Activated CD8-positive, alpha-beta memory T cell treated with anti-CD3 and anti-CD28 coated beads for 48 hours (primary cell): ENCODE measurements at places on chromosomes 16 and 17.

GRCh38 chr16:67415872-67416793 is at the start of gene ZDHHC1:
ZDHHC1 (minus strand) TSS chr16:67416477; CDS start chr16:67407775, 8,702 bp downstream.
- DNase-seq: no peak

DNA sequence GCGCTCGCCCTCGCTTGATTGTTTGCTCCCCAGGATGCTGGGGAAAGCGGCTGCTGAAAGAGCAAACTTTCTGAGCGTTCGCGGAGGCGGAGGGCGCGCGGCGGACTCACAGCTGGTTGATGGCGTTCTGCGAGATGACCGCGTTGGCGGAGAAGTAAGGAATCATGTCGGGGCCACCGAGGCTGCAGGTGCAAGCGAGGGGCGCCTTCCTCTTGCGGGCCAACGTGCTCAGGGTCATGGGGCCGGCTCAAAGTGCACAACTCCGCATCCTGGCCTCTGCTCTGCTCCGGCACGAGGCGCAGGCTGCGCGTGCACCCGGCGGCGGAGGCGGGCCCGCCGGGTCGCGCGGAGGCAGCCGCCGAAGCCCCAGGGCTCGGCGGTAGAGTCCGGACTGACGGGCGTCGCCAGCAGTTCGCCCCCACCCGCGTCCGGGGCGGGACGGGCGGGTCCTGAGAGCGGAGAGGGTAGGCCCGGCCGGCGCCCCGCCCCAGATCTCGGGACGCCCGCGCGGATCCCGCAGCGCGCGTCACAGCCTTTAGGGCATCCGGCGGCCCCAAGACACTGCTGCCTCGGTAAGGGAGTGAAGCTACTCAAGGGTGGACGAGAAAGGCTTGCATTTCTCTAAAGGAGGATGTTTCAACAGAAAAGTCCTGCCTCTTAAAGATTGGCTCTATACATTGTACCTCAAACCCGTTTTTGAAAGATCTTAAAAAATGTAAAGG is 138.5 kb upstream of the CORO6 start:
- peak; percentile 67 for DNase-seq

GRCh38 chr16:87436225-87437172 is 44.4 kb downstream of the MAP1LC3B start:
- no peak for DNase-seq

- DNase-seq: no peak
Observed at GRCh38 chr17:258045-258734, 76.7 kb upstream of the DOC2B start.

- DNase-seq: no peak
Observed at GRCh38 chr16:76265434-76266045, 11.7 kb upstream of the CNTNAP4 start.

GRCh38 chr16:86608301-86608747 is 30.0 kb downstream of the FOXL1 start:
- DNase-seq: no peak

DNA sequence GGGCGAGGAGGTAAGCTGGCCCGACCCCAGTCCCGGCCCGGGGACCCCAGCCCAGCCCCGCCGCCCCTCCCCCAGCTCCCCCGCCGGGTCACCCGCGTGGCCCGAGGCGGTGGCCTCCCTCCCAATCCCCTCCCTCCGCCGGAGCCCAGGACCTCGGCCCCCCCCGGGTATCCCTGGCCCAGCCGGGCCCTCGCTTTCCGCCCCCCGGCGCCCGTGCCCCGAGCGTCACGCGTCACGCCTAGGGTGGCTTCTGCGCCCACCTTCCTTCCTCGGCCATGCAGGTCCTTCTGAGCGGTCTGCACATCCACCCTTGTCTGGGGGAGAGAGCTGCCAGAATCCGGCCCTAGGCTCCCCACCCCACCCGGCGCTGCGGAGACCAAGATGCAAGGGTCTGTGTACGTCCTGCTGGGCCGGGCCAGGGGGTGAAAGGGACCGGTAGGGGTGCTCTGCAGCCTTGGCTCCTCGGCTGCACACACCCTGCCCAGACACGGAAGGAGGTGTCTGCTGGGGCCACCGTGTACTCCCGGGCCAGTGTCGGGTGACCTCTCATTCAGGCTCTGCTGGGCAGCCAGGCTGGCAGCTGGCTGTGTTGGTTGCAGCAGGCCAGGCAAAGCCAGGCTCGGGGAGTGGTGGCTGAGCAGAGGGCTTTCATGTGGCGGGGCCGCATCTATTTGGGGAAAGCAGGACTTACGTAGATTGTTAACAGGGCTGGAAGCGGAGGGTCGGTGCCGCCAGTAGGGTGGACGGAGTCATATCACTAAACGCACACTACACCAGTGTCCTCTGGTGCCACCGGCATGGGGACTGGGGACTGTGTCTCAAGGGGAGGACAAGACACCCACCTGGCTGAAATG is 754 bp downstream of the RAB11FIP4 start:
- no peak for DNase-seq

DNA sequence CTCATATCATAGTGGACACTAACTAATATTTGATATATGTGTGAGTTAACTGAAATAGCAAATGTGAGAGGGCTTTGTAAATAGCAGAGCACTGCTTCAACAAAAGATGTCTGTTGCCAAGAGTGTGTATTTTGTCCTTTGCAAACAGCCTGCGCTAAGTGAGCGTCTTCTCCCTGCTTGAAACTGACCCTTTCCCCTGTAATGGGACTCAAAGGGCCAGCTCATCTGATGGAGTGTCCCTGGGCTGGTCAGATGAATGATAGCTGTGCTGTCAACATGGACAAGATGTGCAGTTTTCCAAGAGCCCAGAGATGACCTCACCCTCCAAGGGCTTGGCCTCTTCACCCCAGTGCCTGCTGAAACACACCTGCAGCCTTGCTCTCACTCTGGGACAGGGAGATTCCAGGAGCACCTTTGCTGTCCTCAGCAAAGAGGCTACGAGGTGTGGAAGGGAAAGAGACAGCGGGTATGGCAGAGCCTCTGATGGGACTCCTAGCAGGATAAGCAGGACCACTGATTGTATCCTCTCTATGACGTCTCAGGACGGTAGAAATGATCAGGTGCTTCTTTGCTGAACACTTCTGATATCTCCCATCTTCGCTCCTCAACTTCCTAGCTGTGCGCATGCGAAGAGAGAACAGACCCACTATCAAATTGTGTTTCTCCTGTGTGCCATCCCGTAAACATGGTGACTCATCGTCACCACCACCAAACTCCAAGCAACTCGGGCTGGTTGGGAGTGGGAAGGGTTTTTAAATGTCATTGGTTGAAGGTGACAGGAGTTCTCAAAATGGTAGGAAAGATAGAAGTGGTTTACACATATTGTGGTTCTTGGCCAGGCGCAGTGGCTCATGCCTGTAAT is 35.8 kb upstream of the TBX2 start:
- DNase-seq: no peak

DNA sequence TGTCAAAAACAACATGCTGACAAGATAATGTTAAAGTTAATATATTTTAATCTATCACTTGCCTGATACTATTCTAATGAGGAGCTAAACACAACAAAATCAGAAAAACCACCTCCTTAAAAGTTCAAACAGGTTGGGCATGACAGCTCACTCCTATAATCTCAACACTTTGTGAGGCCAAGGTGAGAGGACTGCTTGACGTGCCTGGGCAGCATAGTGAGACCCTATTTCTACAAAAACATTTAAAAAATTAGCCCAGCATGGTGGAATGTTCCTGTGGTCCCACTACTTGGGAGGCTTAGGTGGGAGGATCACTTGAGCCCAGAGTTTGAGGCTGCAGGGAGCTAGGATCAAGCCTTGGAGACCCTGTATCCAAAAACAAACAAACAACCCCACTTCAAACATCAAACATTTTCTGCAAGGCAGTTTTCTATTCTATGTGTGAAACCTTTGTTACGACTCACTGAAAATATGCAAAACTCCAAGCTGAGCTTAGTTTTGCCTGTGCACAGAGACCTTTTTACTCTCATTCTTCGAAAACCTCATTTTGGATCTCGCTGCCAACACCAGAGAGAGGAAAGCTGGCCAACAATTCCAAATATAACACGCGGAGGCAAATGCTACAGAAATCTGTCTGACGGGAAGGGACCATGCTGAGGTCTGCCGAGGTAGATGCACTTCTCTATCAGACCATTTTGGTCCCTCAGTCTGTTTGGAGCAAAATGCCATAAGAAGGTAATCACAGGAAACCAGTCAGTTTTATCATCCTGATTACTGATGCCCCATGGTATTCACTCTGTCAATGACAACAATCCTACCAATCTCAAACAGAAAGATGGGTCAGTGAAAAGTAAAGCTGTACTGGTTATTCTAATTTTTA is 6.2 kb downstream of the PHF12 start:
- no peak for DNase-seq

DNA sequence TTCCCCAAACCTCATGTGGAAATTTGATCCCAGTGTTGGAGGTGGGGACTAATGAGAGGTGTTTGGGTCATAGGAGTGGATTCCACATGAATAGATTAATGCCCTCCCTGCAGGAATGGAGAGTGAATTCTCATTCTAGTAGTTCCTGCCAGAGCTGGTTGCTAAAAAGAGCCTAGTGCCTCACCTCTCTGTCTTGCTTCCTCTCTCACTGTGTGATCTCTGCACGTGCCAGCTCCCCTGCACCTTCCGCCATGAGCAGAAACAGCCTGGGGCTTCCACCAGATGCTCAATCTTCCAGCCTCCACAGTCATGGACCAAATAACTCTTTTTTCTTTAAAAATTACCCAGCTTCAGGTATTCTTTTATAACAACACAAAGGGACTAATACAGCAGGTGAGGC is 72.9 kb upstream of the CLEC3A start:
- DNase-seq: no peak

- no peak for DNase-seq
Observed at GRCh38 chr17:14306596-14306995, 5.7 kb downstream of the HS3ST3B1 start.

DNA sequence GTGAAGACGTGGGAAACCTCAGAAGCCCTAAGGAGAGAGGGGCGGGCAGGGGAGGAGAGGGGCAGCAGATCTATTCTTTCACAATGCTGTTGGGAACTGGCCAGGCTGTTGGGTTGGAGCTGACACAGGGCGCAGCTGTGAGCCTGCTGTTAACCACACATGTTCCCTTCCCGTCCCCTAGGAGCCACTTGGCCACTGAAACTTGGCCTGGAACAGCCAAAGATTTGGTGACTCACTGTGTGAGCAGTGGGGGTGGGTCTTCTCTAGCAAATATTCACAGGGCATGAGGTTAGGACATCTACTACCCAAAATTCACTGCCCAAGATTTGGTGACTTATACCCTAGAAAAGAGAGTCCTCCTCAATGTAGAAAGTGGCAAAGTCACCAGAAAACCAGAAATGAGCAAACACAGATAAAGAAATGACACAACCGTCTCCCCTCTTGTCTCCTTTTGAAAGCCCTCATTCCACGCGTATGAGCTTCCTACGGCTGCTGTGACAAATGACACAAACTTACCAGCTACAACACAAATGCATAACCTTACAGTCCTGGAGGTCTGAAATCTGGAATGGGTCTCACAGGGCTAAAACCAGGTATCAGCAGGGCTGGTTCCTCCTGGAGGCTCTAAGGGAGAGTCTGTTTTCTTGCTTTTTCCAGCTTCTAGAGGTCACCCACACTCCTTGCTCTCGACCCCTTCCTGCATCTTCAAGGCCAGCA is 6.3 kb downstream of the TBC1D16 start:
- DNase-seq: no peak

DNA sequence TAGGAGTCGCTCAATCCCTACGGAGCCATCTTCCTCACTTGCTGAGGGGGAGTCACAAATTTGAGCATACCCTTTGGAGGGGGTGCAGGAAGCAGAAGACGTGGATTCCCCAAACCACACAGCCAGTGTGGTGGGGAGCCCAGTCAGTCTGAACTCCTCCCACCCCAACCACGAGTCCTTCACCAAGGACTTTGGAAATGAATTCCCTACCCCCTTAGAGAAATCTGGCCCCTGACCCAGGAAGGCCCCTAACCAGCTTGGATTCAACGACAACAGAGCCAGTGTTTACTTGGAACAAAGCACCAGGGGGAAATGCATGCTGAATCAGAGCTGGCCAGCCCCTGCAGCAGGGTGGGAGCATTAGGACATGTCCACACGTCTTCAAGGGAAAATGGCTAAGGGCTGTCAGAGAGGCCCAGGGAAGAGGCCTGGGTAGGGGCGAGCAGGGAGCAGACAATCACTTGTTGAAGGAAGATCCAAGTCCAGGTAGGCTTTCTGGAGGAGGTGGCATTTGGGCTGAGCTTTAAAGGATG is 5.5 kb upstream of the TMEM92 start:
- DNase-seq: no peak

DNA sequence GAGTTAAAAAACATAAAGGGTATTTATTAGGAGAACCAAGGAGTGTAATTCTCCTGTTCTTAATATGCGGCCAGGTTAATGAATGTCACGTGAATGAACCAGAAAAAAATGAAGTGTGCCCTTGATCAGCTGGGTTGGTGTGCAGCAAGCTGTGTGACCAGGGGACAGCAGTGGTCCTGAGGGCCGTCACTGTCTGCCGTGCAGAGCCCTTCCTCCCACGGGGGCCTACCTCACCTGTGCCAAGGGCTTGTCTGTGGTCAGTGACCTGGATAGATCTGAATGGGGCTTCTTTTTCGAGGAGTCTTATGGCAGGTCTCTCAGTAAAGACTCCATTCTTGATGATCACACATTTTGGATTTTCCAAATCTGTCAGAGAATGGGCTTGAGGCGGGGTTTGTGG is 17.7 kb upstream of the STH start:
- DNase-seq: no peak

- DNase-seq: no peak
Observed at GRCh38 chr16:79980650-79981521, 380.3 kb upstream of the MAF start.

DNA sequence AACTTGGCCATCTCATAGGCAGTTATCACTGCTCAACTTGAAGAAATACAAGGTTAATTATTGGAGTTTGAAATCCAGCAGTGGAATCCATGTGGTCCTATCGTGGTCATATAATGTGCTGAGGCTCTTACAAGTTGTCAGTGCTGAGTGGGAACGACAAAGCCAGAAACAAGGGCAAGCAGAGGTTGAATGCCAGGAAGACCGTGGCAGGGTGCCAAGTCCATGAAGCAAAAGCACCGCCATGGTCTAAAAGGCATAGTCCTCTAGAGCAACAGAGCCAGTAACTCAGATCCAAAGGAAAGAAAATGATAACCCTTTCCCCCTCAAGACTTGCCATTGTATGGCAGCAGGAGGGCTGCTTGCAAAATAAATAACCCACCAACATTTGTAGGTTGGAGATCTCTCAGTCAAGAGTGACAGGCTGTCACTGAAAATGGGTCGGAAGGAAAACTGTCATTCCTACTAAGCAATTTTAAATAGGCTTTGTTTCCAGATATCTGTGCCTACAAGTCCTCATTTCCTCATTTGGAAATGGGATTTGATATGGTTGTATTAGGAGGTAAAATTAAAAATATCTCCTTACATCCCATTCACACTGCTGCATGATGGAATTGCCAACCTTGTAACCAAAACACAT is 36.4 kb upstream of the HSBP1 start:
- no peak for DNase-seq

DNA sequence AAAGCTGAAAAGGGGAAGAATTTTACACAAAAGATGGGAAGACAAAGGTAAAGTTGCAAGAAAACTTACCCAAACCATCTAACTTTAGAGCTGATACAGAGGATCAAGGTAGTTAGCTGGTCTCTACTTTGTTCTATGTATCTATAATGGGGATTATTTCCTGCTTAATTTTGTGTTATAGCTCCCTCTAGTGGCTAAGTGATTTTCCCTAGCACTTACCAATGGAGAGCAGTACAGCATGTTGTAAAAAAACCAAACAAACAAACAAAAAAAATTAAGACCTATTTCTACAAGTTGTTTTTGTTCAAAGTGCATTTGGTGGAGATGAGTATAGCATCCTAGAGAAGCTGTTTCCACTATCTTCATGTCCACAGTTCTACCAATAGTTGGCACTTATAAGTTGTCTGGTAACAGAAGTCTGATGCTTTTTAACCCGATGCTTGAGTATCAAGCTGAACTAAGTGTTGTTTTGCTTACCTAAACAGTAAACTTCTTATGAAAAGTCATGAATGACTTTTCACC is 7.5 kb downstream of the SRSF1 start:
- DNase-seq: no peak

- no peak for DNase-seq
Observed at GRCh38 chr17:81387100-81388090, 7.9 kb upstream of the BAHCC1 start.
